ENCODE measurements at places on chromosomes 16 and 17. TPM values are rescaled to one million over a fixed set of nuclear protein-coding genes. Genes with fewer than 3 reads are reported as not detected.
A peak's percentile ranks its signal among the peaks of the same experiment; 100 is the strongest.

TEKT3 gene
- 5.8 TPM for total RNA-seq

VPS9D1 gene
- 12.2 TPM for total RNA-seq

SLC35G6 gene
- not detected for total RNA-seq

MYO1C gene
- 117 TPM for total RNA-seq

C1QL1 gene
- not detected for total RNA-seq

TMEM132E gene
- total RNA-seq: 0.08 TPM

DNA sequence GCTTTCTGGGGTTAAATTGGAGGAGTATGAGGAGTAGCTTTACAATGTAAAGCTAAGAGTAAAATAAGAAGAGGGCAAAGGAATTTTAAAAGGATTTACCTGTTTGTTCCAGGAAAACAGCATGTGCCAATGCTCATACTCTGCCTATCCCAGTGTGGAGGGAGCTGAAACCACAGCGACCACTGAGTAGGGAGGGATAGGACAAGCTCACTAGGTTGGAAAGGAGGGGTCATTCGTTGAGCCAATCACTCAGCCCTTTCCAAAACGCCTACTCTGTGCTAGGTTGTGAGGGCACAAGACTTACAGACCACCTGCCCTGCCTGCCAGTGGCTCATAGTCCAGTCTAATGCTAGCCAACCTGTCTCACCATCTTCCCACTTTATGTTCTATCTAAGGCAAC is 1.1 kb upstream of the DNAJC7 start:
- no peak for DNase-seq

DNA sequence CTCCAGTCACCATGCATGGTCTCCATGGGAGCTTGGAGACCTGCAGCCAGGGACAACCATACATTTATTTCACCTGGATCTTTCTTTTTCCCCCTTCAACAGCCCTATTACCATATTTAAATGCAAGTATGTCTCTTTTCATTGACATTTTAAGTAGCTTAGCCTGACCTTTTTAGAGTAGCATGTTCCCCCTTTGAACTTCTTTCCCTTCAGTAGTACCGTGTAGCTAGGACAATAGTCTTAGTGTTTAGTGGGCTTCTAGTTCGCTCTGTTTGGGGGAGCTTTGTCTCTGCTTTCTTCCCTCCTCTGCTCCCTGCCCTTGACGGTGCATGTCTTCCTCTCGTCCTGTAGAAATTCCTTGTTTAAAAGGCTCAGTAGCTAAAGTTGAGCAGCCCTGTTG is 94.6 kb downstream of the CCDC182 start:
- DNase-seq: no peak

GRCh38 chr16:49788986-49789385 is 66.9 kb downstream of the ZNF423 start:
- DNase-seq: no peak

GRCh38 chr17:81884520-81884919 is 6.9 kb downstream of the ALYREF start:
- DNase-seq: no peak

DNA sequence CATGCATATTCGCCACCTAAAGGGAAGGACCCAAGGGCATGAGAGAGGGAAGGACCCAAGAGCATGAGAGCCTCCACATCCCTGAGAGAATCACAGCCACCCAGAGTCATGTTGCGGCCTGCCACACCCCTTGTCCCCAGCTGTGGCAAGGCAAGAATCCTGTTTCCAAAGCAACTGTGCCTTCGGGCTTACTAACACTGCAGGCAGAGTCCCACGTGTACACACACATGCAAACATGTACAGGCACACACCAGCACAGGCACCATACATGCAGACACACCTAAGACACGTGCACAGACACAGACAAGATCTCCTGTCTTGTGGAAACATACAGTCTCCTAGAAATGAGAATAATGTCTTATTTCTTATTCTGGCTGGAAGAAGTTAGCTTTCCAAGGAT is 92.4 kb upstream of the CDYL2 start:
- no peak for DNase-seq

GRCh38 chr16:11980136-11980844 is 3.8 kb downstream of the SNX29 start:
- no peak for DNase-seq

GRCh38 chr17:55426851-55427586 is 5.4 kb upstream of the MMD start:
- no peak for DNase-seq

DNA sequence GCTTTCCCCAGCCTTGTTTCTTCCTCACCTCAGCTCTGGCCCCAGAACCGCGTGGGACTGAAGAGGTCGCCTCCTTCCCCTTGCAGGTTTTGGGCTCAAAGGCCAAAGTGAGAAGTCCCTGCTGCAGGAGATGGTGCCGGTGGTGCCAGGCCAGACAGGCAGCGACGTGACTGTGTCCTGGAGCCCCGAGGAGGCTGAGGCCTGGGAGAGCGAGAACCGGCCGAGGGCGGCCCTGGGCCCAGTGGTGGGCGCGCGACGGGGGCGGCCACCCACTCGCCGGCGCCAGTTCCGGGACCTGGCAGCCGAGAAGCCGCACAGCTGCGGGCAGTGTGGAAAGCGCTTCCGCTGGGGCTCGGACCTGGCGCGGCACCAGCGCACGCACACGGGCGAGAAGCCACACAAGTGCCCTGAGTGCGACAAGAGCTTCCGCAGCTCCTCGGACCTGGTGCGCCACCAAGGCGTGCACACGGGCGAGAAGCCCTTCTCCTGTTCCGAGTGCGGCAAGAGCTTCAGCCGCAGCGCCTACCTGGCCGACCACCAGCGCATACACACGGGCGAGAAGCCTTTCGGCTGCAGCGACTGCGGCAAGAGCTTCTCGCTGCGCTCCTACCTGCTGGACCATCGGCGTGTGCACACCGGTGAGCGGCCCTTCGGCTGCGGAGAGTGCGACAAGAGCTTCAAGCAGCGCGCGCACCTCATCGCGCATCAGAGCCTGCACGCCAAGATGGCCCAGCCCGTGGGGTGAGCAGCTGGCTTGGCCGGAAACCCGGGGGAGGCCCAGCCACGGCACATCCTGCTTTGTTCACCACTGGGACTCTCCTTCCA is 6.0 kb downstream of the ZNF213 start:
- no peak for DNase-seq

GRCh38 chr16:84190731-84191388 is at the start of gene ADAD2:
ADAD2 (plus strand) TSS chr16:84191157; CDS start chr16:84191231, 74 bp downstream.
- no peak for DNase-seq

DNA sequence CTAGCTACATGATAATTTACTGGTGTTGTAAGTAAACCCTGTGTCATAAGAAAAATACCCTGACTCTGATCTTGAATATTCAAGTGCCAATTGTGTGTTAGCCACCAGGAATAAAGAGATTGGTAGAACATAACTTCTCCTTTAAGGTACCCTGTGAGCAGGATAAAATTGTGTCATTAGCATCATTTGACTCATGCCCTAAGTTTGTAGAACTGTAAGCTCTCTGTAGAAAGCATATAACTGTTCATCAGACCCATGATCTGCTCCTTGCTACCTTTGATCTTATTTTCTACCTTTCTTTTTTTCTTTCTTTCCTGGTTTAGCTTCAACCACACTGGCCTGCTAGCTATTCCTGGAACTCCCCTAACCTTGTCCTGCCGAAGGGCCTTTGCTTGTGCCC is 35.8 kb downstream of the PTRH2 start:
- DNase-seq: no peak

DNA sequence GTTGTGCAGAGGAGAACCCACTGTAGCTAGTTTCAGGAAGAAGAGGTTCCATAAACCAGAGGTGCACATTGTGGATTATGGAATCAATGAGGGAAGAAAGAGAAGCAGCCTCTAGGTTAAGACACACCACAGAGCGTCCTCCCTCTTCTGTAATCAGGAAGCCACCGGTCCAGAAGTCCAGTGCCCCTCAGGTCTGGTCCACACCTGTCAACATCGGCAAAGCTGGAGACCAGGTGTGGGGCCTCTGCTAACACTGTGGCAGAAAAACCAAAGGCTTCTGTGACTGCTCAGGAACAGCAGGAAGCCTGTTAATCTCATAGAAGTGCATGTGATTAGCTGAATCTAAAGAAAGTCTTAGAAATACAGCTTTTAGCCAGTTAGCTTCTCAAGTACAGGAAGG is 23.3 kb downstream of the LIMD2 start:
- no peak for DNase-seq

DNA sequence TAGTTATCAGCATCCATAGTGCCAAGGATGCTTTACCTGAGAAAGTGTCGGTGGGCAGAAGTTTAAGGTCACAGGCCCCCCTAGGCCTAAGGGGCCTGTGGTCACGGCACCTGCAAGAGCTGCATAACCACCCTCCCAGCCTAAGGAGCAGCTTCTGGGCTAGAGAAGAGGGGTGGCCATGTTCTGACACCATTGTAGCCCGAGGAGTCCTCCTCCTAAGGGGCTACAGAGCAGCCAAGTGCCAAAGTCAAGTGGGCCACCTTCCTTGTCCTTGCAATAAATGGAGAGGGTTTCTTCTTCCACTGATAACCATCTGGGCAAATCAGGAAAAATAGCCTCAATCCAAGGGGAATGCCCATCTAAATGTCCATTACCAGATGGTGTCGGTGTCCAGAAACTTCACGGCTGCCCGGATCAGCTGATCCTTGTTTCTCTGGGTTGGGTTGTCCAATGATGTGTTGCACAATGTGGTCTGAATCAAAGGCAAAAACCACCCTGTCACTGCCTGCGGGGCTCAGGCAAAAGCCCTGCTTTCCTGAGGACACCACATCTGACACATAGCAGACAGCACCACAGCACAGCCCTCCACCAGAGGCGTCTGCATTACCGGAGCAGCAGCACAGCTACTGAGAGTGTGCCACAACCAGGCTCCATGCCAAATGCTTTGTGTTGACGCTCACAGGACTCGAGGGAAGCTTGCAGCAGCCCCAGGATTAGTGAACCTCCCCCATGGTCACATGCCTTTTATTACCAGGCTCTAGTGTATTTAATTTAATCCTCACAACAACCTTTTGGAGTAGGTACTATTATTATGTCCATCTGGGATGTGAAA is 12.8 kb downstream of the ATPAF2 start:
- DNase-seq: no peak

GRCh38 chr16:67339453-67339852 is 12.8 kb downstream of the LRRC36 start:
- no peak for DNase-seq

GRCh38 chr16:20726661-20727060 is 15.0 kb downstream of the THUMPD1 start:
- DNase-seq: no peak

DNA sequence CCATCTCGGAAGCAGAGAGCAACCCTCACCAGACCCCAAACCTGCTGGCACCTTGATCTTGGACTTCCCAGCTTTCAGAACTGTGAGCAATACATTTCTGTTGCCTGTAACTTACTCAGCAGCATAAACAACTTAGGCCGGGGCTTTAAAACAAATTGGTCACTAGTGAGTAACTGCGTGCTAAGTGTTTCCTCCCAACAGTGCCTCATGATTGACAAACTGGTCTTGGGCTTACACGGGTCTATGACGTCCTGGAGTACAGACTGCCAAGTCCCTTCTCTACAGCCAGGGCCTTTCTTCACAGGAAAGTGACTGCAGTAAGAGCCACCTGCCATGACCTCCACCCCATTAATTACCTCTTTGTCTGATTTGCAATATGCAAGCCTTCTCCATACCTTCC is 136.7 kb downstream of the XYLT1 start:
- DNase-seq: no peak

GRCh38 chr17:42562388-42563142 is 617 bp downstream of the COASY start:
- DNase-seq: peak; percentile 22

DNA sequence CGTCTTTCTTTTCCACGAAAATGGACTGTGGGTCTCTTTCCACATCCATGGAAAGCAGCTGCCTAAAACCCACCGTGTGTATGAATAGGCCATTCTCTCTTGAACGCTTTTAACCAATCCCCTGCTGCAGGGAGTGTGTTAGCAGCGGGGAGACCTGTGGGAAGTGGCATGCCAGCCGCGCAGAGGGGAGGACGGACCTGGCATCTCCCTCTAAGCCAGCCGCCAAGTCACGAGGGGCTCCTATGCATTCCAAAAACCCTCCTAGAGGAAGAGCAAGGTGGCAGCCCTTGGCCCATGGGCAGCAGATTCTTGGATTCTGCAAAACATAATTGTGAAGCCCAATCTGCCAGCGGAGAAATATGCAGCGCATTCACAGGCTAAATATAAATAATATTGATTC is 15.4 kb downstream of the RBFOX3 start:
- DNase-seq: no peak

- DNase-seq: peak; percentile 91
Measured at GRCh38 chr17:74961657-74962350, 10.8 kb downstream of the HID1 start.

DNA sequence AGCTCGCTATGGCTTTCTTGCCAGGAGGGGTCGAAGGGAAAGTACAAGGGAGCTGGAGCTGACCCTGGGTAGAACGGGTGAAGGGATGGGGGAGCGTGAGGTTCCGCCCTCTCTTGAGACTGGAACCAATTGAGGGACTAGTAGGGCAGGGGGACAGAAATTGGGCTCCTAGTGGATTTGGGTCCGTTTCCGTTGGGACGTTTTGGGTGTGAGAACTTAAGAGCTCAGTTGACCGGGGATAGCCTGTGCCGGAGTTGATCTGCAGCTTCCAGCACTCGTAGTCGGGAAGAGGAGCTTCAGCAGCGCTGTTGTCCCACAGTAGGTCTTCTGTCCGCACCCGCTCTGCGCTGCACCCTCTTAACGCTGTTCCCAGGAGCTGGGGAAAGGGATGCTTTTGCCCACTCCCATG is 481 bp downstream of the CNTROB start:
- no peak for DNase-seq

DNA sequence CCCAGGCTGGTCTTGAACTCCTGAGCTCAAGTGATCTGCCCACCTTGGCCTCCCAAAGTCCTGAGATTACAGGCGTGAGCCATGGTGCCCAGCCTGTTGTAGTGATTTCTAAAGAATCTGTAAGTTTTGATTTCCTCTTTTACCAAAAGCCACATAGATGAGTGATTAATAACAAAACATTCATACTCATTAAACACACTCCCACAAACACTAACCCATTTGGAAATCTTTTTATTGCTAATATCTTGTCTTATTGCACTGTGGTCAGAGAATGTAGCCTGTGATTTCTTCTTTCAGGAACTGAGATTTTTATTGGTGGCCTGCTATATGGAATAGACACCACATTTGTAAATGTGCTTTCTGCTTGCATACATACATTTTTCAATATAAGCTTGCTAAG is 31.6 kb downstream of the MYH10 start:
- DNase-seq: no peak

All from endothelial cell (in vitro differentiated cells).